ENCODE measurements at places on chromosomes 4 and X. TPM values are rescaled to one million over a fixed set of nuclear protein-coding genes. Genes with fewer than 3 reads are reported as not detected.

Gene GYG2
- 4.9 TPM for total RNA-seq

GRCh38 chr4:107683873-107684272, 36.2 kb downstream of the PAPSS1 start:
- DNase-seq, result no peak

DNA sequence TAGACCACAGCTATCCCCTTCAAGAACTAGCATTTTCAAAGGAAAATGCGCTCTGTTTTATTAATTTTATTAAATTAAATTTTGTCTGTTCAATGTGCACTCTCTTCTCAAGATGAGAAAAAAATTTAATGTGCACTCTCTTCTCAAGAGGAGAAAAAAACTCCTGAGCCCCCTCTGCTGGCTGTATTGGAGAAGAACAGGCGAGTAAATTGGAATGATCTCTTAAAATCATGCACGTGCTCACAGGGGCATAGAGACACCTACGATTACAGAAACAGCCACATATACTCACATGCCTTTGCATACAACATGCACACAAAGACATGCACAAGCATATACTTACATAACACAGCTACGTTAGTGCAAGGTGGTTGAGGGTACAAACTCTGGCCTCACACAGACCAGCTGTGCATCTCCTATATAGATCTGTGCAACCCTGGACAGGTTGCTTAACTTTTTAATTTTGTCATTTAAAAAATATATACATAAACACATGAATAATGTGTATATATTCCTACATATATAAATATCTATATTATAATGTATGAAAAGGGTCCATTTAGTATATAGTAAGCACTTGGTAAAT, 176.2 kb upstream of the CXorf66 start:
- no peak for DNase-seq

- no peak for DNase-seq
Observed at GRCh38 chrX:31836479-31836878, 764.6 kb upstream of the FTHL17 start.

Gene TLL1
- 7.9 TPM for total RNA-seq

GRCh38 chr4:71855944-71856343, 72.1 kb upstream of the GC start:
- DNase-seq, result no peak

Gene AMOT
- 27.5 TPM for total RNA-seq

- DNase-seq, result no peak
Observed at GRCh38 chrX:154327038-154327820, 31.6 kb downstream of the TKTL1 start.

- DNase-seq, result no peak
Observed at GRCh38 chrX:45126158-45126557, 74.5 kb downstream of the DIPK2B start.

DNA sequence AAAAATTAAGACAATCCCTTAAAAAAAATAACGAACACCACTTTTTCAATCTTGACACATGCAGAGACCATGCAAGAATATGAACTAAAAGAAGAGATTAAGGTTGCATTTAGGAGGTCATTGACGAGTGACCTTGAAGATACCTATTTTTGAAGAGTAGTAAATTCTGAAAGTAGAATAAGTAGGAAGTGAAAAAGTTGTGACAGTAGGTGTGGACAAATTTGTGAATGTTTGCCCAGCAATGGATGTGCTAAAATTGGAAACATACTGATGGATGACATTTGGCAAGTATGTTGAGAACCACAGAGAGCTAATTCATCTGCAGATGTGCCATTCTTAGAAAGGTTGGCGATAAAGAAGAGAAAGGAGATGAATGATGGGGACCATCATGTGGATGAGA, 213.7 kb upstream of the VCX3A start:
- no peak for DNase-seq

DNA sequence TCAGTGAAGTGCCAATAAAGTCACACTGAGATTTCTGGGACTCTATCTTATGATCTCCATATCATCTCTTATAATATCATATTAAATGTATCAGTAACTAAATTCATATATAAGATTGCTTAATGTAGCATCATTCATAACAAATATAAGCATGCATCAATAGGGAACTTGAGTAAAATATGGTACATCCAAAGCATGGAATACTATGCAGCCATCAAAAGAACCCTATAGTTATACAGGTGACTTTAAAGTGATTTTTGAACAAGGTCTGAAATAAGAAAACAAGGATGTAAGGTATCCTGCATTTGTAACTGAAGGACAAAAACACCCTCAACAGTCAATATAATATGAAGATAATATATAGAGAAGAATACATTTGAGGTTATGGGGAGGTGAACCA, 47.3 kb downstream of the HUWE1 start:
- no peak for DNase-seq

DNA sequence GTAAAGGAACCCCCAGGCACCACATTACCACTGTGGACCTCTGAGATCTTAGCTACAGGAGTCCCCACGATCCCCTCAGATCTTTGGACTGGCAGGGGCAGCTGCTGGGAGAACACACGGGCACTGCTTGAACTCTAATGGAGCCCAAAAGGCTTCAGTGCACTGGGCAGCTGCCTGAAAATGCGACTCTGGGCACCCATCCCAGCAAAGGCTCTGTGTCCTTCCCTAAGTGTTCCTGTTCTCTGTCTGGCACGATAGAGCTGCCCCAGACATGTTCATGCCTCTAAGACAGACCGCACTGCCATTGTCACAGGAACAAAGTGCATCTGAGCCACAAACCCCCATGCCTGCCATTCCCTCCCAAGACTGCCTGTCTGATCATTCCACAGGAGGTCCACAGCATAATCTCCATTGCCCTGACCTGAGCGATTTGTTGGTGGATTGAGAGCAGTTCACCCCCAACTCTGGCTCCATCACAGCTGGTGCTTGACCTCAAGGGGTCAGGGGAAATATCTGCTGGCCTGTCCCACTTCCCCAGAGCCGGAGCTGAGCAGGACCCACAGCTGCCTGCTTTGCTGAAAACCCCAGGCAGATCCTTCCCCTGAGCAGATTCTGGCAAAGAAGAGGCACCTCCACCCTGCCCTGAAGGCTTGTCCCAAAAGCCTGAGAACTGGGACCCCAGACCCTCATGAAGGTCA, 436.0 kb upstream of the INTU start:
- no peak for DNase-seq

GRCh38 chrX:85379174-85379907, at the start of gene POF1B:
POF1B (minus strand) TSS chrX:85379665; CDS start chrX:85379454, 211 bp downstream.
- DNase-seq, result peak; percentile 59

Gene CLDN2
- not detected for total RNA-seq

- DNase-seq, result no peak
Observed at GRCh38 chr4:168021666-168022065, 70.7 kb upstream of the ANXA10 start.

Gene NXF3
- 1.9 TPM for total RNA-seq

Gene APLN
- total RNA-seq, result 0.52 TPM

DNA sequence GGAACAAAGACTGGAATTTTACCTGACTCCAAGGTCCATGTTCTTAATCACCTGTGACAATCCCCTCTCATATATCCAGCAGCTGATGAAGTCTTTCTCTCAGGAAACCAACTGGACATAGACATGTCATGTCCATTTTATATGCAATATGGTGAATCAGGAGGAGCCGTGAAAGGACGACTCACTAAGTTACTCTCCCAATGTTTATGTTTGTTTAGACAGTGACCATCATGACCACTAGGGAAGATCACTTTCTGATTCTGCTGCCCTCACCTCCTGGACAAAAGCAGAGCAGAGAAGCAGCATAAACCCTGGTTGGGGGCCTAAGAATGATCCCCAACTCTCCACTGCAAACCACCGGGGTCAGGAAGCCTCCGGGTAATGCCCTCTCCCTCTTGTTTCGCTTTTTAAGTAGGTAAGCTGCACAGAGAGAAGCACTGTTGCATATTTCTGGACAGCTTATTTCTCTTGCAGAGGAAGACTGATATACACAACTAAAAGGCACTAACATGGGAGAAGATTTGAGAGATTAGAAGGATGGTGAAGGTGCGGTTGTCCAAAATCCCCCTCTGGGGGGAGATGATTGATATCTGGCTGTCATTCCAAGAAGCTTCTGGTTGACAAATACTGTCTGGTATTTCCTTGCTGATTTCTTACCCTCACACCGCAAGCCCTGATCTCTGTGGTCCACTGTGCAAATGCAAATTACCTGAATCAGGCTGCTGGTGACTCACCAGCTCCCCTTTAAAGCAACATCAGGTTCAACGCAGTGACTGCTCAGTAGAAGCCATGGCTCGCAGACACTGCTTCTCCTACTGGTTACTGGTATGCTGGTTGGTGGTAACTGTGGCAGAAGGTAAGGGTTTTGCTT, at the start of gene ODAPH:
Gene ODAPH (plus strand): TSS at position 773 of the 871 bp plus-strand sequence. CDS start 17 bp downstream, at position 790.
- no peak for DNase-seq

DNA sequence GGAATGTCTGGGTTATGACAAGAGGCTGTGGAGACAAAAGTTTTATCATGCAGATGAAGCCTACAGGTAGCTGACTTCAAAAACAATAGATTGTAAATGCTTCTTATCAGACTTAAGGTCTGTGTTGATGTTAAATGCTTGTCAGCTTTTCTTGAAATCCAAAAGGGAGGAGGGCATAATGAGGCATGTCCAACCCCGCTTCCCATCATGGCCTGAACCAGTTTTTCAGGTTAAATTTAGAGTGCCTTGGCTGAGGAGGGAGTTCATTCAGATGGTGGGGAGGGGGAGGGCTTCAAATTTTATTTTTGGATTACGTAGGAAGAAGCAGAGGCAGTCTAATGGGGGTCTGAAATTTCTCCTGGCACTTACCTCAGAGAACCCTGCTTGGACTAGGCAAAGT, 207.7 kb upstream of the HDX start:
- DNase-seq, result no peak

DNA sequence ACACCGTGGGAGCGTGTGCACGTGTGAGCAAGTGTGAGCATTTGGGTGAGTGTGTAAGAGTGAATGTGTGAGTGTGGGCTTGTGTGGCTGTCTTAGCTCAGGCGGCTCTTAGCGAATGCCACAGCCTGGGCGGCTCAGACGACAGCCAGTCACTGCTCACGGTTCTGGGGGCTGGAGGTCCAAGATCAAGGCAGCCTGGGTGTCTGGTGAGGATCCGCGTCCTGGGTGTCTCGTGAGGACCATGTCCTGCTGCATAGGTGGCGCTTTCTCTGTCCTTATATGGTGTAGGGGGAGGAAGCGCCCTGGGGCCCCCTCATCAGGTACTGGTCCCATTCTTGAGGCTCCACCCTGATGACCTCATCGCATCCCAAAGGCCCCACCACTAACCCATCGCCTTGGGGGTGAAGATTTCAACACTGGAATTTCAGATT, 4.5 kb downstream of the DOK7 start:
- no peak for DNase-seq

DNA sequence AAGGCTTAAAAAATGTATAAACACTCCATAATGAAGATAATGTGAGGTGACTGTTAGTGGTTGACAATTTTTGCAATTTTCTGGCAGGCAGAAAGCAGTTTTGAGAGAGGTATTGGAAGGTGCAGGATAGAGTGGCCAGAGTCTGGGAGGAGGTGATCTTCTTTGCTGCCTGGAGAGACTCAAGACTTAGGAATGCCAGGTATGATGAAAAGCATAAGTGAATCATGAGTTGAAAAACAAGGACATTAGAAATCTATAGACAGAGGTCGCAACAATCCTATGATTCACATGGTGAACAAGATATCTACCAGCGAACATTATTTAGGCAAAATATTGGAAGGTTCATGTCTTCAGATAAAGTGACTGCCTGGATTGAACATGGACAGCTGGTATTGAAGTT, 118.5 kb downstream of the CFAP299 start:
- no peak for DNase-seq

- DNase-seq, result no peak
Observed at GRCh38 chrX:134460862-134461220, 876 bp downstream of the HPRT1 start.

GRCh38 chrX:154775419-154776349, 13.0 kb downstream of the DKC1 start:
- DNase-seq, result no peak

Gene SHROOM2
- total RNA-seq, result 17.5 TPM

GRCh38 chr4:87895964-87896621, 63.3 kb downstream of the MEPE start:
- peak; percentile 47 for DNase-seq

Gene ABLIM2
- 8.5 TPM for total RNA-seq

Gene C1QTNF7
- 4.3 TPM for total RNA-seq

GRCh38 chr4:129420637-129421036, 324.7 kb downstream of the C4orf33 start:
- DNase-seq, result no peak

DNA sequence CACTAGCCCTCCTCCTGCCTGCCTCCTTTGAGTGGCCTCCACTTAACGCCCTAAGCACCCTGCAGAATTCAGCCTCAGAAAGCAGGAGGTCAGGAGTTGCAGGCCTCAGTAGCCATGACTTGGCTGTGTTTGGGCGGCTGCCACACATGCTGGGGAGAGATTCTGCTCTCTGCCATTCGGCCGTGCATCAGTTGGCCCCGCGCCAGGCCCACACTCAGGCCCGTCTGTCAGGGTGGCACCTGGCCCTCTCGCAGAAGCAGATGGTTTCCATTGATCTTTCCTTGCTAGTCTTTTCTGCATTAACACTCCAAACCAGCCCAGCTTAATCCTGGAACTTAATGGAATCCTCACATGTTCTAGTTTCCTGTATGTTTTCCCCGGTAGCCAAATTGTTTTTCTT, 30.7 kb upstream of the ATP6AP2 start:
- no peak for DNase-seq

DNA sequence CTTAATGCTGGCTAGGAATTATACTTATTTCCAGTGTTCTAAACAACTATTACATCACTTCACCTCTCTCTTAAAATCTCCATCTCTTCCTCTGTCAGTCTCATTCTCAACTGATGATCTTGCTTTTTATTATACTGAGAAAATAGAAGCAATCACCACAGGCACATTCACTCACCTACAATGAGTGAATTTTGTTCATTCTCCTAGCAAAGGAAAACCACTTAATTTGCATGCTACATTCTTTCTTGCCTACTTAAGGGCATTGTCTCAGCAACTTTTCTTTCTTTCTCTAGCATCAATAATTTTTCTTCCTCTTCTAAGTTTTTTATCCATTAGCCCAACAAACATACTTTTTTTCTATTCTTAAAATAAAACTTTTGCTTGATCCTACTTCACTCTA, 21.1 kb upstream of the USP38 start:
- DNase-seq, result no peak

Gene ETDB
- not detected for total RNA-seq

Gene OTUD6A
- not detected for total RNA-seq

DNA sequence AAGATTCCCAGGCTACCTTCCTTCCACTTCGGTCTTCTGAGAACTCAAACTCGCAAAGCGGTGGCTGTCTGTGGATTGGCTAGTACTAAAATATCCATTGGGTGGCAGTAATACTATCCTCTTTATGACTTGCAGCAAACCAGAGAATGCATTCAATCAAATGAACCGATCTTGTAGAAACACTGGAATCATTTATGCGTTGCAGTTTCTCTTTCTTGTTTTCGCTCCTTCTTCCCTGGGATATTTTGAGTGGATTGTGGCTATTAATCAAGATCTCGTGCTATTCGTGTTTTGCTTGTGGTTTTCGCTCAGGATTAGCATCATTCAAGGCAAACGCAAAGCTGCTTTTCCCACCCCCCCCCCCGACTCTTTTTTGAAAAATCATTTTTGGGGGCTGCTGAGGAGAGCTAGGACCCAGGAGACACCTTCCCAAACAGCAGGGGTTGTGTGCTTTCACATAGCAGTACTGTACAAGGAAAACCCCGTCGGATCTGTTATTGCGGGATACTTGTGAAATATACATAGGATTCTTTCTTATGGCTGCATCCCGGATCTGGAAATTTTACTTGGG, at the start of gene IL1RAPL1:
Gene IL1RAPL1 (plus strand): TSS at position 466 of the 571 bp plus-strand sequence.
- DNase-seq, result no peak

GRCh38 chr4:4987656-4988055, 31.6 kb downstream of the CYTL1 start:
- no peak for DNase-seq

- no peak for DNase-seq
Observed at GRCh38 chrX:129840344-129840743, 3.3 kb downstream of the ZDHHC9 start.

Gene RBM46
- total RNA-seq, result not detected

Gene CXorf49
- total RNA-seq, result not detected
